Nephron progenitor cell (in vitro differentiated cells): ENCODE measurements at places on chromosomes 5 and 9.

- no peak for DNase-seq
Measured at GRCh38 chr5:80763873-80764647, 109.3 kb upstream of the DHFR start.

GRCh38 chr5:136098176-136098575 lies 34.5 kb upstream of the SMAD5 start:
- DNase-seq = no peak

GRCh38 chr9:89811886-89812450 lies 207.2 kb downstream of the GADD45G start:
- DNase-seq = no peak

DNA sequence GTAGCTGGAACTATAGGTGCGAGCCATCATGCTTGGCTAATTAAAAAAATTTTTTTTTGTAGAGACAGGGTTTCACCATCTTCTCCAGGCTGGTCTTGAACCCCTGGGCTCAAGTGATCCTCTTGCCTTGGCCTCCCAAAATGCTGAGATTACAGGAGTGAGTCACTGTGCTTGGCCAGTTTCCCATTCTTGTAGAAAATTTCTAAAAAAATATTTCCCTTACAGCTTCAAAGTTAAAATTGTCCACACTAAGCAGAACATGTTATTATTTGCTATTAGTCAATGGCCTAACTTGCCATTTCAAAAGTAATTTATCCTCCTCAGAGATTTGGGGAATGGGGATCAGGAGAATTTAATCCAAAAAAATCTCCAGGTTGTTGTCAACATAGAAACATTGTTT lies 40.1 kb downstream of the SLC38A9 start:
- DNase-seq = no peak

GRCh38 chr5:133957080-133957479 lies 11.3 kb downstream of the C5orf15 start:
- no peak for DNase-seq

GRCh38 chr9:133238851-133239532 lies 29.9 kb upstream of the OBP2B start:
- peak; percentile 72 for DNase-seq

GRCh38 chr9:96219026-96219899 lies 82.7 kb downstream of the HSD17B3 start:
- DNase-seq = peak; percentile 18

GRCh38 chr5:76688836-76689235 lies 27.1 kb upstream of the F2R start:
- no peak for DNase-seq

- peak; percentile 83 for DNase-seq
Measured at GRCh38 chr9:81686614-81687520, 2.5 kb downstream of the TLE1 start.

- no peak for DNase-seq
Measured at GRCh38 chr9:94918038-94918753, 191.7 kb downstream of the AOPEP start.

DNA sequence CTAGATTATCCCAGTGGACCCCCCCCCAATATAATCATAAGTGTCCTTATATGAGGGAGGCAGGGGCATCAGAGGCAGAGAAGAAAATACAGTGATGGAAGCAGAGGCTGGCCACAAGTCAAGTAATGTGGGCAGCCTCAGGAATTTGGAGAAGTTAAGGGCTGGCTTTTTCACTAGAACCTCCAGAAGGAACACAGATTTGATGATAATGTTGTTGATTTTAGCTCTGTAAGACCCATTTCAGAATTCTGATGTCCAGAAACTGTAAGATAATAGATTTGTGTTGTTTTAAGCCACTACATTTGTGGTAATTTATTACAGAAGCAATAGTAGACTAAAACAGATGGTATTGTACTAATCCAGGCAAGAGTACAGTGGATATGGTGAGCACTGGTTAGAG lies 36.3 kb upstream of the LRRTM2 start:
- no peak for DNase-seq

DNA sequence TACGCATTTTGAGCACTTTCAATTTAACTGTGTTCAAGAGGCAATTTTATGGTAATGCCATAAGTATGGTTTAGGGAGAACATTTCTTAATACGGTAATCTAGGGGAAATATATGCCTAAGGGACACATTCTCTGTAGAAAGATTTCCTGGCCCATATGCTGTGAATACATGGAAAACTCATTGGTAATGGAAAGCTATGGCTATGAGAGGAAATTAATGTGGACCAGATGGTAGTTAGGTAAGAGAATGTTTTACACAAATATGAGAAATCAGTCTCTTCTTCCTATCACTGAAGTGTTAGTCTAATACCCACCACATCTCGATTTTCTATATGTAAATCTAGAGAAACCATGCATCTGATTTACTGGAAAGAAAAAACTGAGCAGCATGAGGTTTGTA lies 105.0 kb downstream of the SEMA6A start:
- no peak for DNase-seq

GRCh38 chr9:92726971-92727715 lies 37.5 kb downstream of the BICD2 start:
- peak; percentile 36 for DNase-seq

DNA sequence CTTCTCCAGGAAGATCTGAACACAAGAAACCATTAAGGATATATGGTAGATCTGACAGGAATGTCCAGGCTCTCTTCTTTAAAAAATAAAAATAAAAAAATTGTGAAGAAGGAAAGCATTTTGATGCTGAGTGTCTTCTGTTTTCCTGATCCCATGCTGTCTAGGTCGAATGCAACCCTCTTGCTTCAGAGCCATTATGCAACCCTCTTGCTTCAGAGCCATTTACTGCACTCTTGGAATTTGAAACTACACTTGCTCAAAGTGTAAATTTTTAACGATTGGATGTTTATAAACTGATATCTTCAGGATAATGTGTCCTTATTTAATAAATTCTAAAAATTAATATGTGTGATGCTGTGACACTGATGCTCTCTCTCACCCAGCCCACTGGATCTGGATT lies 505.1 kb downstream of the DNAH5 start:
- DNase-seq = no peak

DNA sequence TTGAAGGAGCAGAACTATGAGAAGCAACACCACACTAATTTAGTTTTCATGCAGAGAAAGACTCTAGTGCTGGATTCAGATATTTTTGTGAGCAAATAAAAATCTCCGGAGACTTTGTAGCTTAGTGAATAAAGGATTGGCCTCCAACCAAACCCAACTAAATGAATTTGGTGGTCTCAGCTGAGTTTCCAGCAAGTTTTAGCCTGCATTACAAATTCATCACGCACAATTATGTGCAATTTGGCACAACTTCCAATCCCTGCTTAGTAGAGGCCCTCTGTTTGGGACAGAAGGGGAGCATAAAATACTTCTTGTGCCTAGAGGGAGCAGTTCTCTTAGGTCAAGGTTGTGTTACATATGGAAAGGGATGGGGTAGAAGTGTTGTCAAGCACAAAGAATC lies 112.3 kb upstream of the ADAMTSL1 start:
- DNase-seq = no peak

GRCh38 chr5:6920628-6921256 lies 207.5 kb downstream of the TENT4A start:
- DNase-seq = no peak

DNA sequence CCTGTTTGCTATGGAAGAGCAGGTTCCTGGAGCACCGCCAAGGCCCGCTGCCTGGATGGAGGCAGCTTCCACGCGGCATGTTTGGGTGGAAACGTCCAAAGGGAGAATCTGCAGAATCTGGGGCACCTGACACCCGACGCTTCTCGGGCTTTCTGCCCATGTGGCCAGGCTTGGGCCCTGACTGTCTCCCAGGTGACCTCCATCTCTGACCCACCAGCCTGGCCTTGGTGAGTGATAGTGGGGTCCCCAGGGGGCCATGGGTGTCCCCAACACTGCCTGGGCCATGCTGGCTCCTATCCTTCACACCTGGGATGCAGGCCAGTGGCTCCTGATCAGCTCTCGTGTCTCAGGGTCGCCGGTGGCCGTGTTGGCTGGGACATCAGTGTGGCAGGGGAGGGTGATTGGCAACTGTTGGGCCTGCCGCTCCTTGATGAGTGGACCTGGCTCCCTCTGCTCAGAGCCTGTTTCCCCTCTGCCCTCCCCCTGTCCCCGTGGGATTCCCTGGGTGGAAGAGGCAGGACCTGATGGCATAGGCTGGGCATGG lies 34.0 kb downstream of the GLT6D1 start:
- DNase-seq = no peak

DNA sequence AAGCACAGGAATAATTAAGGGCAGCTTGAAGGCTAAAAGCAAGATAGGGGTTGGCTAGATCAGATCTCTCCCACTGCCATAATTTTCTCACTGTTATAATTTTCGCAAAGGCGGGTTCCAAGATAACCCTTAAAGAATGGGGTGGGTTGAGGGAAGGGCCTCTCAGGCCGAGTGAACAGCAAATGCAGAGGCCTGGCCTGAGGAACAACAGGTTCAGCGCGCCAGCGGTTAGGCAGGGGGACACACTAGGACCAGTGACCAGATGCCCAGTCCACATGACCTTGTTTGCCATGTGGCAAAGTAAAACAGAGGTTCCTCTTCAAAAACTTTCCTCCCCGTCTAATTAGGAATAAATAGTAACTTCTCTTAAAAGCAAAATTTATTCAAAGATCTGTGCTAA lies 1.2 kb upstream of the PHAX start:
- no peak for DNase-seq

DNA sequence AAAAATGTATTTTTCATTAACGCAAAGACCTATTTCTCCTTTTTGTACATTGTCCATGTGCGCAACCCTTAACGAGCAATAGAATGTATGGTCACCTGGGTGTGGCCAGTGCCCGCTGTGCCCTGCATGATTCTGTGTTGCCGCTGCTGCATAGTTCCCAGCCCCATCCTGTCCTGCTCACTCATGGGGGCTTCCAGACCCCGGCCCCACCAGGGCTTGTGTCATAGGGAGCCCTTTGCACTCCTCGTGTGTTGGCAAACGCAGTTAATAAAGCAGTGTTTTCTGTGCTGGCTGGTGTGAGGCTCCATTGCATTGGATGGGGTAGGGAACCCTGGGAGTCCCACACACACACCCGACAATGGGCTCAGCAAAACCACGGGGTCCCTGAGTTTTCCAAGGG lies 49.7 kb downstream of the SAR1B start:
- DNase-seq = no peak

DNA sequence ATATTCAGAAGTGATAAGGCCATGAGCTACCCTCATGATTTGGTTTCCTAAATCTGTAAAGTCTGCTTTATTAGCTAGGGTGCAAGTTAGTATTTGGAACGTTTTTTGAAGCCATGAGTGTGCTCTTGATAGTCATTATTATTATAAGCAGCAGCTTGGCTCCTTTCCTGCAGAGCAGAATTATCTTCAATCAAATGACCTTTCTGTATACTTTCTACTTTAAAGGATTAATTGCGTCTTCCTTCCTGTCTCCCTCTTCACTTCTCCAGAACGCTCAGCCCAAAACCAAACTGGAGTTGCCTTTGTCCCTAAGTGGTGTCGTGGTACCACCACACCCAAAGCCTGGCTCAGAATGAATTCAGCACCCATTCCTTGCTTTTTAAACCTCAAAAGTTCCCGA lies 211.3 kb downstream of the ARHGAP26 start:
- DNase-seq = no peak

DNA sequence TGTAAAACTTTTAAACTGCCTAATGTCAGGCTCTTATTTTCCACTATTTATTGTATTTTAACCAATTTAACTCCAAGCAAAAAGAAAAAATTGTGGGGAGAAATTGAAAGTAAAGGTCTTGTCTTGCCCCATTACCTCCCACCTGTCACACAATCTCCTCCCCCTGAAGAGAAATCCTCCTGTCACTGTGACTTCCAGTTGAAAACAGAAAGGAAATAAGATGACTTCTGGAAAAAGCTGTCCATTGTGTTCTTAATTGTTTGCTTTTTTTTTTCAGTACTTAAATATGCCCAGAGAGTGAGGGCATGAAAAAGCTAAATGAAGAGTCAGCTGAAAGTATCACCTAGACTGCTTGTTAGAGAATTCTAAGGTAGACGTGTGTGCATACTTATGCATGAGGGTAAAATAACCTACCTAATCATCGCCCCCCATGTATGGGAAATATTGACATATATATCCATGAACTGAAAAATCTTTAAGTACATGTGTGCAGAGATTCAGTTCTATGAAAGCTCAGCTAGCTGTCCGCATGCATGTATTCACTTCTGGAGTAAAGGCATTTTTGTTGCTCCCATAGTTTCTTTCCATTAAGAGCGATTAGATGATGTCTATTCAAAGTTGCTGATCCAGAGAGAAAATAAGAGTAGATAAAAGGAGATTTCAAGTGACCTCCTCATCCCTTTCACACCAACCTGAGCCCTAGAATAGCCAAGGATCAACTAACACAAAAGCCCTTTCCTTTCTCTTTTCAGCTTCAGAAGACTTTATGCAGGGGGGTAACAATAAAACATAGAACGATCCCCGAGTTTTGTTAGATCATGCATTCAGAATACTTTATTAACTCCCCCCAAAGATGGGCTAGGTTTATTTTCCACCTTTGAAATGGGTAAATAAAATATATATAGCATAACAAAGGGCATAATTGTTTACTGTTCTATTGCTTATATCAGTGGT lies 5.3 kb downstream of the NR2F1-AS1 start:
- no peak for DNase-seq

GRCh38 chr5:149831492-149831891 lies 101.4 kb downstream of the PPARGC1B start:
- DNase-seq = no peak

- no peak for DNase-seq
Measured at GRCh38 chr5:36264202-36264760, 22.6 kb upstream of the NADK2 start.

DNA sequence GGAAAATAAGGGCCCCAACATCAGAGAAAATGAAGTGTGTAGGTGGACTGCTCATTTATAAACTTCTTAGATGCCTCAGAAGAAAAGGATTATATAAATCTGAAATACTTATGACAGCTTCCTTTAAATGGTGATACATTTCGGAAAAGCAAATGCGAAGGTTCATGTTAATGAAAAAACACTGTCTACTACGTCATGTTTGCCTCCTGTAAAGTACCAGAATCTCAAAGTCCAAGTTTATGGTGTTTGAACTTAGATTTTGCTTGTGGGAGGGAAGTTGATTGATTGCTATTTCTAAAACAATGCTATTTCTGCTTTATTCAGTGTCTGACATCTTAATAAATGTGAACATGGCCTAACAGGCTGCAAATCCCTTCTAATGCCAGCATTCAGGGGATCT lies 514.6 kb downstream of the ZNF608 start:
- DNase-seq = no peak

DNA sequence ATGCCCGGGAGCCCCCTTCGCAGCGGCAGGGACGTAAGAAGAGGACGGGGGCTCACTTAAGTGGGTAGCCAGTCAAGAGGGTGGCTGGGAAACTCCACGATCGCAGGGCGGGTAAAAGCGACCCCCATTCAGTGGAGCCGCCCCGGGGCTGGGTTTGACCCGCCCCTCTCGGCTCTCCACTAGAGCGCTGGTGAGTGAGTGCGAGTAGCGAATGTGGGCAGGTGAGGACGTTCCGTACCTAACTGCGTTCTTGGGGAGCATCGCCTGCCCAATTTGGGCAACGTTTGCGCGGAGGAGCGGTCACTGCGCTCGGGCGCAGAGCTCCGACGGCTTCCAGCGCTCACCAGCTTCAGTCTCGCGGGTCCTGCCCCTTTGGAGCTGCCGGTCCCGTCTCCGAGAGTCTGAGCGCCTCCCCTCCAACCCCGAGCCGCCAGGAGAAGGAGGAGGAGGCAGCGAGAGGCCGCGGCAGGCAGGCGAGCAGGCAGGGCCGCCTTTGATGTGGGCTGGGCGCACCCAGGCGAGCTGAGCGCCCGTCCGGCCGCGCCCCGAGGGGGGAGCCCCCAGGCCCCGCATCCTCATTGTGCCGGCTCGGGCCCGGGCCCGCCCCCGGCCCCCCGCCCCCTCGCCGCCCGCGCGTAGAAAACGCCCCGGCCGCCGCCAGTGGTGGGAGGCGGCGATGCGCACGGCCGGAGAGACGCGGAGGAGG lies at the start of gene FGF18:
Gene FGF18 (plus strand): TSS at position 666 of the 706 bp plus-strand sequence. CDS start 553 bp downstream, outside the sequence.
- peak; percentile 77 for DNase-seq

GRCh38 chr9:81759680-81760215 lies 70.4 kb upstream of the TLE1 start:
- DNase-seq = no peak
